LNCaP clone FGC (cell line): ENCODE measurements at places on chromosomes 3 and 15.

DNA sequence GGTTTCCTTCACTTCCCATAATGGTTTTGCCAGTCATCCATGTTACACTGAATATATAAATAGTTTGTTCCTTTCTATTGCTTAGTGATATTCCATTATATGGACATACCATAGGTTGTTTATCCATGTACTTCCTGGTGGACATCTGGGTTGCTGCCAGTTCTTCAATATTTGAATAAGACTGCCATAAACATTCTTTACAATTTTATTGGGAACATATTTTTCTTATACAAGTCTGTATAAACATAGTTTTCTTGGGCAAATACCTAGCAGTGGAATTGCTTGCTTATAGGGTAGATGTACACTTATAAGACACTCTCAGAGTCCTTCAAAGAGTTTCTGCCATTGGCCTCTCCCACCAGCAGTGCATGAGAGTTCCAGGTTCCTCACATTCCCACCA lies 231.4 kb downstream of the OPA1 start:
- peak; percentile 96 for DNase-seq

DNA sequence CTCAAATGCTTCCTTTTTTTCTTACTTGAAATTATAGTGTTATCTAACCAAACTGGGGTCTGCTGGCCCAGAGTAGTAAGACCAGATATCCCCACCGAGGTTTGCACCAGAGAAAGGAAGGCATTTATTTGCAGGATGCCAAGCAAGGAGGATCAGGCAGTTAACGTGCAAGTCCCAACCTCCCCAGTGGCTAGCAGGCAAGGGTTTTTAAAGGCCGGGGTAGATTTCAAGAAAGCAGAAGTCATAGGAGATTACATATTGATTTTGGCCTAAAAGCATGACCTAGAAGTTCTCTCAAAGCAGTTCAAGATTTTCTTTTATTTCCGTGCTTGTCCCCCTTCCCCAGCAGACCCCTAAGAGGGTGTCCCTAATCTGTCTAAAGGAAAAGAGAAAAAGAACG lies 32.8 kb upstream of the STRIT1 start:
- no peak for DNase-seq

- no peak for DNase-seq
Measured at GRCh38 chr15:63857461-63857856, 23.7 kb upstream of the HERC1 start.

- DNase-seq, result no peak
Measured at GRCh38 chr3:111324645-111325044, 217.4 kb upstream of the CD96 start.
